HuH-7.5 (cell line): ENCODE measurements at places on chromosomes 11 and 22.

DNA sequence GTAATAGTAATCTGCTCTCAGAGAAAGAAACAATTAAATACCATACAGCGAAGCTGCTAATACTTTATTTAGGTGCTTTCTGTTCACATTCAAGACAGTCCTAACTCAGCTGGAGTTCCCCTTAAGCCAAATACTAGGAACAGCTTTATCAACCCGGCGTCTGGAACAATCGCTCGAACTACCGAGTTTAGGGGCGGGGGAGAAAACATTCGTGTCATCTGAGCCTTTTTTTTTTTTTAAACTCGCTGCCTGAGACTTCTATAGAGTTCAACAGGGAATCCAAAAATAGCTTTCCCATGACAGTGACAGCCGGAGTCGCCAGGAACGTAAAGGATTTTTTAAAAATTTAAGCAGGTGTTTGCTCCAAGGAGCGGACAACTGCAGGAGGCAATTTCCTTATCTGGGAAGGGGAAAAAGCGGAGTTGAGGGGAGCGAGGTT, 852 bp downstream of the TRAF6 start:
- no peak for DNase-seq

DNA sequence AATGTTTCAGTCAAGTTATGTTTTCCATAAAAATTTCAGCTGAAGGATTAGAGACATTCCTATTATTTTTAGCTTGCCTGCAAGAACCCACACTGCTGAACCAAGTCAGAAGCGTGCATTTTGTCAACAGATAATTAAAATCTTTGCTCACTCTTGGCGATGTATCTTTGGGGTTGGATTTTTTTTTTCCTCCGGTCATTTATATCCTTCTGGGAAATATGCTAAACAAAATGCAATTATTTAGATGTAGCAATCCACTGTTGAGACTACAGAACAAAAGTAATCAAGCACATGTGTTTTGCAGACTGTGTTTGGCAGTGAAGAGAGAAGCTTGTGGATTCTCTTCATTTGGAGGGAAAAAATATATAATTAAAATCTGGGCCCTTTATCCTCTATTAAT, 15.3 kb upstream of the NELL1 start:
- no peak for DNase-seq

GRCh38 chr22:17117890-17118289, 3.3 kb downstream of the TMEM121B start:
- DNase-seq = no peak

DNA sequence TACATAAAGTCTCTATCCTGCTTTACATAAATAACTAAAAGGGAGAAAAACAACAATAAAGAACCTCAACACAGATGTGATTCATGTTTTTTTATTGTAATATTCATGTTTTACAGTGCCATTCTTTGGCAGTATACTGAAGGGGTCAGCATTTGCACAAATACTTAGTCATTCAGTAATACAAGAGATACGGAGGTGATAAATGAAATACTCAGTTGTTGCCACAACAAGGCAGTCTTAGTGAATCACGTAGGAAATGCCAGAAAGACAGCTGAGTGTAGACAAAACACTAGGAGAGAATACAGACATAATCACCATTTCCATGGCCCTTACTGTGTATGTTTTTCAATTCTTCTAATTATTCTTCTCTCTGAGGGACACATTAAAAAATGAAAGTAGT, 910.4 kb downstream of the METTL15 start:
- no peak for DNase-seq

DNA sequence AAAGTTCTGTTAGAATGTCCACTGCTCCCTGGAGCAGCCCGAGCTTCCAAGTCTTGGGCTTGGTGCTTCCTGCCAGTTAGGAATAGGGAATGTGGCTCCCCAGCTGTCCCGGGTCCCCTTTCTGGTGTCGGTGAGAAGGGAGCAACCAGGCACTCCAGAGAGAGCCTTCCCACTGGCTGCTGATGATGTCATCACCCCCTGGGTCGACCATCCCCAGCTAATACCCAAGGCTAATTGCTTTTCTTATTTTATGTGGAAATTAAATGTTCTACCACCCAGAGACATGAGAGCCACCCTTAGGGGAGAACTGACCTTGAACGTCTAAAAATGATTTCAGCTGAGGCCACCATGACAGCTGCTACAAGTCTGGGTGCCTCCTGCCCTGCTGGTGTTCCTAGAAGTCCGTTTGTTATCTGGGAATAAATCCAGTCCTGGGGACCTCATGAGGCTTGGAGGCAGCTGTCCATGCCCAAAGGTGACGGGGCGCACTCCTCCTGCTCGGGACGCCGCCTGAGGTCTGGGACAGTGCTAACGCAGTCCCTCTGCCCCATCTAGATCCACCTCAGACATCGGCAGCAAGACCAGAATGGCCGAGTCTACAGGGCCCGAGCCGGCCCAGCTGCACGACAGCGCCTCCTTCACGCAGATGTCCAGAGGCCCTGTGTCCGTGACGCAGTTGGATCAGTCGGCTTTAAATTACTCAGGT, 42.3 kb downstream of the C11orf91 start:
- DNase-seq = no peak

DNA sequence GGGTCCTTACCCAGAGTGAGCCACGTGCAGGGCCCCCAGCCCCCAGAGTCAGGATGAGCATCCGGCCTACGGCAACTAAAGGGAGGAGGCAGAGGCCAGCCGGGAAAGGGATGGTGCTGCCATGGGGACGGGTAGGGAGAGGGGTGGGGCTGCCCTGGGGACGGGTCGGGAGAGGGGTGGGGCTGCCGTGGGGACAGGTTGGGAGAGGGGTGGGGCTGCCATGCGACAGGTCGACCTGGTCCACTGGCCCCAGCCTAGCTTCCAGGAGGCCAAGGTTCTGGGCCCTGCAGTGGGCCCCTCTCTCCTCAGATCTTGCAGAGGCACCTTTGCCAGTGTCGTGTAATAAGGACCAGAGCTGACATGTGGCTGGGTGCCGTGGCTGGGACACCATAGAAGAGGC, 187.7 kb downstream of the BRD1 start:
- DNase-seq = no peak

DNA sequence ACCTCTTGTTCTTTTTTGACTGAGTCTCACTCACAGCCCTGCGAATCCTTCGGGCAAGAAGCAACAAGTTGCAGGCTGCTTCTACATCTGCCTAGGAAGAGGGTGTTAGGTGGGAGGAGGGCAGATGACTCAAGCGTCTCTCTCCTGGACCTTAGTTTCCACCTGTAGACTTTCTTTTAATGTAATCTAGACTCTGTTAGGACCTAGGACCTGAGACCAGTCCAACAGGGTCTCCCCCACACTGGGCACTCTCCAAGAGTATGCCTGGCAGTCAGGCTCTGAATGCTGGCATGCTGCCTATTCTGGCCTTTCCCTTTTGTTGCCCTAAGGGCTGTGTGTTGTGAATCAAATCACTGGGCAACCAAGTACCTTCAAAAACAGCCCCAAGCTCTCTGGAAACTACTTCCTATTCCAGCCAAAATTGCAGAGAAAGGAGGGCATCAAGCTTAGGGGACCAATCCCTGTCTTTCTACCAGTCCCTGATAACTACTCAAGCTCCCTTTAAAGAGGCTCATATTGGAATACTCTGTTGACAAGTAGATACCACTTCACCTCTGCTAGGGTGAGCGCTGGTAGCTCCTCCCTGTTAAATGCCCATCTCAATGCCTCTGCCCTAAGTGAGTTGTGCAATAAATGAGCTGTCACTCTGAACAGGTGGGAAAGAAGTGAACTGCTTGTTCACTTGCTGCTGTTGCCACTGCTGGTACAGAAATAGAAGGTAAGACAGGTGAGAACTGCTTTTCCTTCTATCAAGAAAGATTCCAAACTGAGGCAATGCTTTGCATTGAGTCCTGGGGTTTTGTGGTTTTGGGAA, at the start of gene BBOX1:
TSS of gene BBOX1 (plus strand) at position 514 of the 814 bp plus-strand sequence. CDS start 14,616 bp downstream, outside the sequence.
- DNase-seq = no peak

GRCh38 chr11:91263496-91264365, 960.9 kb upstream of the FAT3 start:
- no peak for DNase-seq

DNA sequence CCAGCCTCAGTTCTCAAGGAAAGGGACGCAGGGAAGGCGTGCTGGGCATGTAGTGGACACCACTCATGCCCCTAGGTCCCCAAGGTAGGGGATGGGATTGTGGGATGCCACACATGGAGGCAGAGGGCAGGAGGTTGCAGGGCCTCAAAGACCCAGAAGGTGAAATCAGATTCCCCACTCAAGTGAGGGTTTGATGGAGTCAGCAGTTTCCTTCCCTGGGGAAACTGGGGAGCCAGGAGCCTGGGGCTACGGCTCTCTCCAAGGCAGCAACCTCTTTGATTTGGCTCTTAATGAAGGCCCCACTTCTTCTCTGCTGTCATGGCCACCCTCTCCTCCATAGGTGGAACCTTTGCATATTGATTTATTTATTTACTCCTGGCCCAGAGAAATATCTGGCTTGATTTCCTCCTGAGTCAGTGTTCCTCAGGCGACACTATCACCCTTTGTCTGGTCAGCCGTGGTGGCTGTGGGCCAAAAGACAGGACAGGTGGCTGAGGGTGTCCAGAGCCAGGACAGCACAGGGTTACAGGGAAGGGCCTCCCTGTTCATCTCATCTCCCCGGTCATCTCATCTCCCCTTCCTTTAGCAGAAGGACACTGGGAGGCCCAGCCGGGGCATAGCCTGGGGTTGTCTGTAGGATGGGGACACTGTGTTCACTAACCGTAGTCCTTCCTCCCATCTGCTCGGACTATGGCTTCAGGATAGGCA, 9.6 kb downstream of the GNAZ start:
- no peak for DNase-seq

- DNase-seq = no peak
These were observed 62.2 kb downstream of the BCL2L13 start for GRCh38 chr22:17700778-17701177.

GRCh38 chr11:107041088-107041444, 22.8 kb upstream of the GUCY1A2 start:
- DNase-seq = no peak

- DNase-seq = no peak
These were observed 28.6 kb downstream of the ADM start for GRCh38 chr11:10333490-10333889.
